ENCODE measurements at places on chromosomes 2 and 18.

DNA sequence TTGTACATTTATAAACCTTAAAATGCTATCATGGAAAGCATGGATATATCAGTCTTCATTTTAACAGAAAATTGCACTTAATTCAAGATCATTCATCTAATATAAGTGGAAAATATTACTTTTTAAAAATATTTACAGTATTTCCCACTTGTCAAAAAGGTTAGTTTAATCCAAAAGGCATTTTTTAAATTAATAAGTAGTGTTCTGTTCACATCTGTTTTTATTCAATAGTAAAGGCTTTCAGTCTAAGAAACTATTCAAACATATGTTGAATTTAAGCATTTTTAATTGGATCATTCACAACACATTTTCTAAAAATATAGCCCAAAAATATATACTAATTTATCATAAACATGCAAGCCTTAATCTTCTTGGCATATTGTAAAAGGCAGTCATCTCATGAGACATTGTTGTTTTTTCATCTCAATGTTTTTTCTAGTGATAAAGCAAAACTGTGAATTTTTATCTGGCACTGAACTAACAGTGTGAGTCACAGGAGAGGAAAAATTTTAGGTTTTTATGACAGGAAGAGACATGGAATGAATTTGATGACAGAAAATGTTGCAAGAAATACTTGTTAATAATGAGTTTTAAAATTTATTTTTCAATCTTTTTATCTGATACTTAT is 1642.5 kb upstream of the TMEFF2 start:
- no peak overlapping the region for H3K27ac ChIP-seq
- DNase-seq, result no peak

DNA sequence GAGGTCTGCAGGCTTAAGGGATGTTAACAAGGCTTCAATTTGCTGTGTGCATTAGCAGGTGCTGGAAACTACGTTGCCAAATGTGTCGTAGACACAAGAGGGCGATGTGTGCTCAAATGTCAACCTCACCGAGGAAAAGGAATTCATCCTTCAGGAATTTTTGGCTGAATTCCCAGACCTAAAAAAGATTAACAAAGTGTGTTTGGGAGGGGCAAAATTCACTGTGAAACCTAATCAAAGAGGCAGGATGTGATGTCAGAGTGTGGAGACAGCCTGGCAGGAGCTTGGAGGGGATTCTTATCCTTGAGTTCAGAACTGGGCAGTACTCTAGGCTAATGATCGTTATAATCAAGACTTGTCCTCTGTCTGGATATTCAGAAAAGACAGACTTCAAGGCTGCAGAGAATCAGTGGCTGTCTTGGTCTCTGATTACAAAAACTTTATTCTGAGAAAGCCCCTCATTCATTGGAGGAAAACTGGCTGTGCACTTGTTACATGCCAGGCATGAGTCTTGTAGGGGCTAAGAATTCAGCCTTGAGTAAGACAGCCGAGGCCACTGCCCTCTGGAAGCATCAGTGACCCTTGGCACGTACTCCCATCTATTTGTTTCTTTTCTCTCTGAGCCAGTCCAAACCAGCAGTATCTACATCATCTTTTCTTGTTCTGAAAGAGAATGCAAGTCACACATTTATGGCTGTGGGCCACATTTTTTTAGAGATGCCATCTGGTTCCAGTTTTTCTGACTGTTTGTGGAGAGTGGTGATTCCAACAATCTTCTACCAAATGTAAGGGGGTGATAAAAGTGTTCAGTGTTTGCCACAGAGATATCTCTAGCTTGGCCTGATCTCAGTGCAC is 18.7 kb upstream of the SCYGR1 start:
- H3K27ac ChIP-seq, result peak overlapping the region; percentile 70
- DNase-seq, result no peak
- H3K36me3 ChIP-seq, result no peaks in the 10 kb centered on the region
- peaks cover 17% of the 10 kb centered on the region for H3K4me1 ChIP-seq

GRCh38 chr2:65661980-65662653 is 229.7 kb upstream of the SPRED2 start:
- H3K4me1 ChIP-seq, result no peaks in the 10 kb centered on the region
- H3K27me3 ChIP-seq, result no peaks in the 10 kb centered on the region
- peak overlapping the region; percentile 13 for H3K4me3 ChIP-seq
- H3K36me3 ChIP-seq, result no peaks in the 10 kb centered on the region
- no peak for DNase-seq
- no peak overlapping the region for H3K27ac ChIP-seq

- DNase-seq, result peak; percentile 42
- H3K27ac ChIP-seq, result no peak overlapping the region
- H3K4me1 ChIP-seq, result no peaks in the 10 kb centered on the region
- H3K36me3 ChIP-seq, result no peaks in the 10 kb centered on the region
- H3K4me3 ChIP-seq, result no peak overlapping the region
Observed at GRCh38 chr2:35428548-35428947, 927.0 kb upstream of the CRIM1 start.

DNA sequence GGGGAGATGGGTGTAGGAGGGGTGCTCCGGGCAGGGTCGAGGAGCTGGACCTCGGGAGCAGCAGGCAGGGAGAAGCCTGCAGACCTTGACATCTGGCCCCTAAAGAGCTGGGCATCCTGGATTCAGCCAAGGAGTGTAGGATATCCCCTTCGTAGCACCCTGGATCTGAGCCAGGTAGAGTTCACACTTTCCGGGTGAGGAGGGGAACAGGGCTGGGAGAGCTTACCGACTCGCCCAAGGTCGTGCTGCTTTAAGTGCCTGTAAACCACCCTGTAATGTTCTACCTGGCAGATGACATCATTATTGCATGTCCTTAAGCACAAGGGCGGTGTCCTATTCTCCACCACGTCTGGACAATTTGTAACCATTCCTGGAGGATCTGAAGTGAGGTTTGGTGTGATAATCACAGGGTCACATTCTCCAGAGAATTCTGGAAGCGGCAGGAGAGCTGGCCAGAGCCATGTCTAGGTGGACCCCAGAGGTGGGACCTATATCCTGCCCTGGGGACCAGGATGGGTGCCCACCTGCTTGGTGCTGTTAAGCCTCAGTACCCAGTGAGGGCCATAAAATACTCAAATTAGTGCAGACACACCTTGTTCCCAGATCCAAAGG is 14.6 kb downstream of the ITM2C start:
- H3K36me3 ChIP-seq, result peaks cover 7% of the 10 kb centered on the region
- H3K4me1 ChIP-seq, result no peaks in the 10 kb centered on the region
- no peak for DNase-seq
- H3K27ac ChIP-seq, result no peak overlapping the region

- H3K27ac ChIP-seq, result no peak overlapping the region
- no peaks in the 10 kb centered on the region for H3K27me3 ChIP-seq
- DNase-seq, result no peak
- H3K36me3 ChIP-seq, result no peaks in the 10 kb centered on the region
Observed at GRCh38 chr2:65370387-65371073, 61.9 kb downstream of the SPRED2 start.

DNA sequence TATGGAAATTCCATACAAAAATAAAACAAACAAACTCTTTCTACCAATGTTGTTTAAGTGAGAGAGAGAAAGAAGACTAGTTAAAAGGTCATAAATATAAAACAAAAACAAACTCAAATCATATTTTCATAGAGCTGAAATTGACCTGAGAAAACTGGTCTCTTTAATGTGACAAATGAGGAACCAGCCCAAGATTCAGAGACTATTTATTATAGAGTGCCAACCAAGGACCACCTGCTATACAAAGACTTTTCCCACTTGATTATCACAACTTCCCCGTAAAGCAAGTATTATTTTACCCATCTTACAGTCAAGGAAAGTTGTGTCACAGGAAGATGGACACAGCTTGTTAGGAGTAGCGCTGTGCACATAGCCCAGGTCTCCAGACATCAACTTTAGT is 13.3 kb downstream of the ANKRD44 start:
- peak overlapping the region; percentile 6 for H3K27ac ChIP-seq
- H3K36me3 ChIP-seq, result no peaks in the 10 kb centered on the region
- H3K27me3 ChIP-seq, result no peaks in the 10 kb centered on the region
- H3K4me3 ChIP-seq, result no peak overlapping the region

DNA sequence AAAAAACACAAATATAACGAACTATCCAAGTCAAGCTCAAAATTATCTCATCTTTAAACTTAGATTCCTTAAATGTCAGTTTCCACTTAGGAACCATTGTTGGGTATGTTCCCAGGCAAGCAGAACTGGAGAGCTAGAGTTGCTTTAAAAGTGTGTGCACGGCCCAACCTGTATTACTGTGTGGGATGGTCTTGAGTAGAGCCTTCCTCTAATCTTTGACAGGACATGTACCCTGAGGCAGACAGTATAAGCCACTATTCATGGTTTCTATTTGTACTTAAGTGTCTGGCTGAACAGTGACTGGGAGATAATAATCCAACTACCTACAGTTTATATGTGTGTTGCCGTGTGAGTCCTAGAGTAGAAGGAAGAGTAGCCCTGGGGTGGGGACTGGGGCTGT is 239.7 kb downstream of the GPD2 start:
- no peaks in the 10 kb centered on the region for H3K4me1 ChIP-seq
- H3K36me3 ChIP-seq, result no peaks in the 10 kb centered on the region
- H3K27ac ChIP-seq, result no peak overlapping the region
- DNase-seq, result no peak
- H3K27me3 ChIP-seq, result no peaks in the 10 kb centered on the region

GRCh38 chr2:127665267-127665893 is 9.9 kb downstream of the LIMS2 start:
- no peak overlapping the region for H3K4me3 ChIP-seq
- peaks cover 50% of the 10 kb centered on the region for H3K4me1 ChIP-seq
- H3K27me3 ChIP-seq, result peaks cover 10% of the 10 kb centered on the region
- peaks cover 6% of the 10 kb centered on the region for H3K36me3 ChIP-seq
- DNase-seq, result no peak
- H3K27ac ChIP-seq, result peak overlapping the region; percentile 83

DNA sequence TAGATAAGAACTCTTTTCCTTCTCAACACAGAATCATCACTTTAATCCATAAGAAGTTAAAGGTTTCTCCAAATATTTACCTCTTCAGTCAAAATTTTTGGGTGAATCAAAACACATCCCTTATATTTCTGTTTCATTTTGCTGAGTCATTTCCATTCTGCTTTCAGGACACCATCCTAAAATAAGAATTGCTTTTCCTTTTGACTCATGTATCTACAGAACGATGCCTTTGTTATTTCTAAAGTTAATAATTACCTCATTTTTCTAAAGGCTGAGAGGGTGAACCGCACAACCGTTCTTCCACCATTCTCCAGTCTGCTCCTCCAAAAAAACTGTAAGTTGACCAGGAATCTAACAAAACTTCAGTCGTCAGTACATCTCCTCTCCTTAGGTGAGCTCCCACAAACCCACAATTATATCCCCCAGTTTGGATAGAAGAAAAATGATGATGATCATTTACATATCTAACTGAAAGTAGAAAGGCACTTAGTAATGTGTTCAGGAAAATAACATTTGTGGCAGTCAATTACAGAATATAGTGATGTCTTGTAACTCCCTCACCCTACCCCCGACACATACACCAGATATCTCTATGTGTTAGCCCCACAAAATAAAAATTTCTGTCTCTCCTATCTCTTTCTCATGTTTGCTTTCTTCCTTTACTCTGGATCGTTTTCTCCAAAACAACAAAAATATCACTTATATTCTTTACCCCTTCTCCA is 162.5 kb downstream of the RAD51AP2 start:
- H3K36me3 ChIP-seq, result no peaks in the 10 kb centered on the region
- no peak overlapping the region for H3K4me3 ChIP-seq
- DNase-seq, result no peak
- H3K27ac ChIP-seq, result no peak overlapping the region
- no peaks in the 10 kb centered on the region for H3K27me3 ChIP-seq
- H3K4me1 ChIP-seq, result no peaks in the 10 kb centered on the region

DNA sequence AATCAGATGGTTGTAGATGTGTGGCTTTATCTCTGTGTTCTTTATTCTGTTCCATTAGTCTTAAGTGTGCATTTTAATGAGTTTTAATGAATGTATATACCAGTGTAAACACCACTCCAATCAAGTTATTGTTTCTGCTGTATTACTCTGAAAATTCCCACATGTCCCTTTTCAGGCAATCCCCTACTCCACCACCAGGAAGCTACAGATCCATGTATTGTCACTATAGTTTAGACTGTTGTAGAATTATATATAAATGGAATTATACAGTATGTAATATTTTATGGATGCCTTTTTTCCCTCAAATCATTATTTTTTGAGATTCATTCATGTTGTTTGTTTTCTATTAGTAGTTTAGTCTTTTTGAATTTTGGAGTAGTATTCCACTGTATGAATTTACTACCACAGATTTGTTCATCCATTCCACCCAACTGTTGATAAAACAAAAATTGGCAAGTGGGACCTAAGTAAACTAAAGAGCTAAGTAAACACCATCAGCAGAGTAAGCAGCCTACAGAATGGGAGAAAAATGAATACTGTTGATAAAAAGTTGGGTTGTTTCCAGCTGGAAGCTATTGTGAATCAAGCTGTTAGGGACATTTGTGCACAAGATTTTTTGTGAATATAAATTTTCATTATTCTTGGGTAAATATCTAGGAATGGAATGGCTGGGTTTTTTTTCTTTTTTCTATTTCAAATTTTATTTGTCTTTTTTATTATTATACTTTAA is 262.0 kb downstream of the CAMKMT start:
- H3K27ac ChIP-seq, result no peak overlapping the region
- H3K4me1 ChIP-seq, result no peaks in the 10 kb centered on the region
- H3K36me3 ChIP-seq, result no peaks in the 10 kb centered on the region
- no peak overlapping the region for H3K4me3 ChIP-seq
- H3K27me3 ChIP-seq, result no peaks in the 10 kb centered on the region
- no peak for DNase-seq

GRCh38 chr2:138185827-138186226 is 221.6 kb downstream of the HNMT start:
- no peaks in the 10 kb centered on the region for H3K36me3 ChIP-seq
- no peak overlapping the region for H3K4me3 ChIP-seq
- no peaks in the 10 kb centered on the region for H3K27me3 ChIP-seq
- no peak overlapping the region for H3K27ac ChIP-seq

DNA sequence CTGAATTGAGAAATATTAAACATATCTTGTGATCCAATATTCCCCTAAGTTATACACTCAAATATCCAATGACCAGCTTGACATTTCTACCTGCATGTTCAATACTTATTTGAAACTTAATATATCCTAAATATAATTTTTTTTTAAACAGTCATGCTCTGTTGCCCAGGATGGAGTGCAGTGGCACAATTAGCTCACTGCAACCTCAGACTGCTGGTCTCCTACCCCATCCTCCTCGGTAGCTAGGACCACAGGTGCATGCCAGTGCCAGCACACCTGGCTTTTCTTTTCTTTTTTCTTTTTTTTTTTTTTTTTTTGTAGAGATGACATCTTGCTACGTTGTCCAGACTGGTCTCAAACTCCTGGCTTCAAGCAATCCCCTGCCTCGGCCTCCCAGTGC is 4.2 kb downstream of the KYNU start:
- no peak for DNase-seq
- no peaks in the 10 kb centered on the region for H3K4me1 ChIP-seq
- H3K27me3 ChIP-seq, result no peaks in the 10 kb centered on the region
- H3K36me3 ChIP-seq, result no peaks in the 10 kb centered on the region

GRCh38 chr2:230985519-230986231 is 10.2 kb upstream of the SPATA3 start:
- H3K4me3 ChIP-seq, result no peak overlapping the region
- peaks cover 21% of the 10 kb centered on the region for H3K27me3 ChIP-seq
- H3K4me1 ChIP-seq, result peaks cover 7% of the 10 kb centered on the region
- H3K36me3 ChIP-seq, result no peaks in the 10 kb centered on the region
- DNase-seq, result no peak
- no peak overlapping the region for H3K27ac ChIP-seq

GRCh38 chr2:81196383-81196851 is 891.9 kb upstream of the LRRTM1 start:
- H3K4me1 ChIP-seq, result no peaks in the 10 kb centered on the region
- no peak overlapping the region for H3K4me3 ChIP-seq
- H3K27ac ChIP-seq, result no peak overlapping the region
- DNase-seq, result peak; percentile 41
- H3K36me3 ChIP-seq, result no peaks in the 10 kb centered on the region

GRCh38 chr18:77037567-77037966 is 95.0 kb downstream of the MBP start:
- H3K4me1 ChIP-seq, result peaks cover 5% of the 10 kb centered on the region
- no peaks in the 10 kb centered on the region for H3K27me3 ChIP-seq
- no peaks in the 10 kb centered on the region for H3K36me3 ChIP-seq
- no peak overlapping the region for H3K27ac ChIP-seq
